ENCODE measurements at places on chromosomes 7 and 10.
A peak's percentile ranks its signal among the peaks of the same experiment; 100 is the strongest.

GRCh38 chr7:171364-171904, 20.9 kb upstream of the FAM20C start:
- no peak for DNase-seq

DNA sequence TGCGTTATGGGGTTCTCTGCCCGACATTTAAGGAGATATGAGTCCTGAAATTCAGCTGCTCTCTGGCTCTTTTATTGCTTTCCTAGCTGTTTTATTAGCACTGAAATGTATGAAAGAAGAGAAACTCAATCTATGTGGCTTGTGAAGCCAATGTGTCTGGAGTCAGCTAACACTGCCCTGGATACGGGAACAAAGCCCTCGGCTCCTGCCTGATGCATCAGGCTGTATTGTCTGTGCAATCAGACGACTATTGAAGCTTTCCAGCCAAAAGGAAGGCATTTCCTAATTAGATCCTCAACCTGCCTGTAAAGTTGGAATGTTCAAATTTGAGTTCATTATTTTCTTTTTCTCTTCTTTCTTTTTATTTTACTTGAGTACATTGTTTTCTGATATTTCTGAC, 22.0 kb upstream of the TM9SF3 start:
- DNase-seq: no peak

- DNase-seq: no peak
Measured at GRCh38 chr10:15672469-15672868, 47.3 kb downstream of the ITGA8 start.

GRCh38 chr7:30466266-30466665, 12.3 kb downstream of the NOD1 start:
- DNase-seq: no peak

DNA sequence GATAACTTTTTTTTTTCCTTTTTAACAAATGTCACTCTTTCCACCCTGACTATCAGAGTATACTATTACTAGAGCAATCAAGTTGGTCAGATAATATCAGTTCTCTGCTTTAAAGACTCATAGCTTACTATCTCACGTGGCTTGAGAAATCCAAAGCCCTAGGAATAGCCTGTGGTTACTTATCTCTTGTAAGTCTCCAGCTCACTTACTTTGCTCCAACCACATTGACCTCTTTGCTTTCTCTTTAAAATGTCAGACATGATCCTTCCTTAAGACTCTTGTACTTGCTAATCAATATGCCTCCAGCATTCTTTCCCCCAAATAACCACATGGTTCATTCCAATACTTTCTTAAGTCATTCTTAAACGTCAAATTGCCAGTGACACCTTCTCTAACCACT, 1292.2 kb downstream of the REEP3 start:
- no peak for DNase-seq

DNA sequence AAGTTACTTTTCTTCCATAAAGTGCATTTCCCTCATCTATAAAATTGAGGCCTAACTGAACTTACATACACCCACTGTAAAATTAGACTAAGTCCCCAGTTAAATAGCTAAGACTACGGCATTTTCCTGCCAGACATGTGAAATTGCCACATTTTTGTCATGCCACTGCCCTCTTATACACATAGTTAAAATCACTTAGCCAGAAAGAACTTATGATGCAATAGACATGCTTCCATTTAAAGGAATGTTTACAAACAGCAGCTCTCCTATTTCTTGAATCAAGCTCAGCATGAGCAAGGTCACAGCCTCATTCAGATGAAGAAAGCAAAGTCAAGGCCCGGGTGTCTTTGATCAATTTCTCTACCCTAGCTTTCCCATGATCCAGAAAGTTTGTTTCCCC, 175.7 kb downstream of the LRRN3 start:
- peak; percentile 44 for DNase-seq

DNA sequence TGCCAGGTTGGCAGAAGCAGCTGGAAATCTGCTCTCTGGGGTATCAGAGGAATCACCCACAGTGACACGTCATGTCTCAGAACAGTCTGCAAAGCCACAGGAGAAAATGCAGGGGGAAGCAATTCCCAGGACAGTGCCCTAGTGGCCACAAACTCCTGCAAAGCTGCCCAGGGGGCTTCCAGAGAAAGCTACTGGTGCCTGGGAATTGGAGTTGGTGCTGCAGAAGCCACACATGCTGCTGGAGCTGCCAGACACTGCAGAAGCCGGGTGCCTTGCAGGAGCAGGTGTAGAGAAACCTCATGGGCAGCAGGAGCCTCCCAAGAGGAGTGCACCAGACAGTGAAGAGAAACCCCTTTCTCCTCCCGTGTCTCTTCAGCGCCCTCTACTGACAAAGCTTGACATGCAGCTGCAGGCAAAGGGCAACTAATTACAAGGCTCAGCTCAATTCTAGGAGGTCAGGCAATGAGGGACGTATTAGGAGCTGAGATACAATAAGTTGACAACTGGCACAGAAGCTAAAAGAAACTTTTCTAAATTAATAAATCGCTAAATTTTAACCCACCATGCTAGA, 30.2 kb upstream of the NUB1 start:
- no peak for DNase-seq

DNA sequence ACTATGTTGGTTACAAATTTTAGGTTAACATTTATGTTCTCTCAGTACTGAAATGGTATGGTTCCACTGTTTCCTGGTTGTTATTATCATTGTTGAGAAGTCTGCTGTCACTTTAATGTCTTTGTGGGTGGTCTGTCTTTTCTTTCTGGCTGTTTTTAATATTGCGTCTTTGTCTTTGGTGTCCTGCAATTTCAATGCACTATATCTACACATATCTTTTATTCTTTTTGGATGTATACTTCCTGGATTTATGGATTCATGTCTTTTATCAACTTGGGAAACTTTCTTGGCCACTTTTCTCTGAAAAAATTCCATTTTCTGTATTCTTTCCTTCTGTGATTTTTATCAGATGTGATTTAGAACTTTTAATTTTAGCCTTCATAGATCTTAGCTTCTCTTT, 250.2 kb downstream of the BUB3 start:
- DNase-seq: no peak

DNA sequence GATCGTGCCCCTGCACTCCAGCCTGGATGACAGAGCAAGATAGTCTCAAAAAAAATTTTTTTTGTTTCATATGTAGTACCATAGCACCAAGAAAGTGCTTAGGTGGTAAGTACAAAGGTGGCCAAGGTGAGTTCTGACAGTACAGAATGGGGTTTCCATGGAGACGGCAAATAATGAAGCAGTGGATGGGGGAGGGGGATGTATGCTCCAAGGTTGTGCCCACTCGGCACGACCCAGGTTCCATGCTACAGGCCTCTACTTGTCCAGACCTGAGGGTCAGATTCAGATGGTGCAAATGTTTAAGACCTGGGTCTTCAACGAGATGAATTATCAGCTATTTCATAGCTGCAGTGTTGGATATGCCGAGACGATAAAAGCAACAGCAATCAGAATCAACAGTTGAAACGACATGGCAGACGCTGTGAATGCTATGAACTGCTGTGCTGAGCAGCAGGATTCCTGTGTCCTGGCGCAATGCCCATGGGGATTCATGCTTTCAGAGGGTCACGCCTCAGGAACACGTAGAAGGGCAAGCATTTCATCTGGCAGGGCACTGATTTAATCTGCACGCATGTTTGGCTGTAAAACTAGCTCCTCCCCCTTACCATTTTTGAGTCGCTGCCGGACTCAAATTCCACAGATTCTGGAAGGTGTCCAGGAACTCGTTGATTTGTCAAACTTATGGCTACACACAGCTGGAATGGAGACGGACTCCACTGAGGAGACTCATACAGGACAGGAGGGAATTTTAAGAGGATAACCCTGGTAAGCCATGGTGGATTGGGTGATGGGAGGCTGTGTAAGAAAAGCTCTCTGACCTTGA, 256.5 kb downstream of the FRMD4A start:
- peak; percentile 100 for DNase-seq

DNA sequence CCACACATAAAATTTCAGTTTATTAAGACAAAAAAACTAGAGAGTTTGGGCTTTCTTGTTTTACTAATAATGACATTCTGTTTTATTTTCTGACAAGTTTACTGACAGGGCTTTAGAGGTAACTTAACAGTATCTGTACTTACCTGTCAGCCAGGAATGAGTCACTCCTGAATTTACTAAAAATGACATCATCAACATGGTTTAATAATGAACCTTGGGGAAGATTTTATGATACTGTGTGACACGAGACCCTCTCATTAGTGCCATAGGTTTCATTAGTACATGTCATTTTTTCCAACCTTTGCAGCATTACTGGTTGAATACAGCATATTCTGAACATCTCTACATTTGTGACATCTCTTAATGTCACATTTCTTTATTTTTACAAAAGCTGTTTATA, 131.1 kb downstream of the KCND2 start:
- no peak for DNase-seq

- no peak for DNase-seq
Measured at GRCh38 chr10:80648106-80648505, 110.4 kb downstream of the SH2D4B start.

DNA sequence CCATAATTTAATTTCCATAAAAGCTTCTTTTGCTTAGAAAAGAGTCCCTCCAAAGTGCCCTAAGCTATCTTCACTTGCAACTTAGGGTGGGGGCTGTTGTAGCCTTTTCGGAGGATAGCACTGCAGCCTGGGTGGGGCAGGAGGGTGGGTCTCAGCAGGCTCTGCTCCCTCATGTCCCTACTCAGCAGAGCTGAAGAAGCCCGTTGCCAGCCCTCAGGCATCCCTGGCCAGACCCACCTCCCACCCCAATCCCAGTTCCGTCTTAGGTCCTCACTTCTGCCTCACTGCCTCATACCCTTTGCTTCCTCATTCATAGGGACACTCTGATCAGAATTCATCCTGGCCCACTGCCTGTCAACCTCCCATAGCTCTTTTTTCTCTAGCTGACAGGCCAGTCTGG, 99.8 kb upstream of the ZMIZ1 start:
- no peak for DNase-seq

DNA sequence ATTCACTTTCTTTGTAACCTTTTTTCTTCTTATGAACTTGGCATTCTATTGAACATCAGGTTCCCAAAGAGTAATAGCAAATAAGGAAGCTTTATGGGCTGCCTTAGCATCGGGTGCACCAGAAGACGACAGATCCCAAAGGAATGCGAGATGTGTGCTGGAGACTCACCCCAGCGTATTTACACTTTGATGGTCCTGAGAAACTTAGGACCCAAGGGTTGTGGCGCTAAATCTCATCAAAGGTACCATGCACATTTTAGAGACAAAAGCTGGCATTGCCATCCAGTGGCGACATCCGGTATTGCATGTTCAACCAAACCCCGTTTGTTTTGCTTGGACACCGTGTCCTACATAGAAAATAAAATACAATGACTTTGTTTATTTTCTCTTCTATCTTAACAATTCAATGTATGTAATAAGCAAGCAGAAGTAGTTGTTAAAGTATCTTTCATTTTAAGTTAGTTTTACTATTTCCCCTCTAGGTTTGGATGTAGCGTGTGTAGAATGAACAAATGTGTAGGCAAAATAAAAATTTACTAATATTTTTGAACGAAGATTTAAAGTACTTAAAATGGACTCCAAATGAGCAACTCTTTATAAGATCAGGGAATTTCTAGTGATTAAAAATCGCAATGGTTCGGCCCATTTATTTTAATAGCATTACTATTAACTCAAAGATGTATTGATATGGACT, 1154.8 kb downstream of the GATA3 start:
- DNase-seq: peak; percentile 26

Measured in fibroblast of skin of left quadriceps (primary cell).